ENCODE measurements at places on chromosomes 5 and 9.

DNA sequence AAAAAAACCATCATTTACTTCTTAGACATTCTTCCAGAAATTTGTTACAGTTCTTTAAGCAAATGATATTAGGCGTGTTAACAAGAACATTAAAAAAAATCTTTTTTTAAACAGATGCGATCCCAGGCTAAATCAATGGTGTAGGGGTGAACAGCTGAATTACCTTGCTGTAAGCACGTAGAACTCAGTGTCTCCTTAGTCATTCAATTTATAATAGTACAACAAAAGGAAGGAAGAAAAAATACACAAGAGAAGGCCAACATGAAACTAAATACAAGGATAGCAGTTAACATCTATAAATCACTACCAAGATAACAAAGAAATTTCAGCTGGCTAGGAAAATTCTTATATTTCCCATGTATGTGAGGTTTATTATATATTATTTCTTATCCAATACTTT lies 35.4 kb downstream of the AGXT2 start:
- no peak for DNase-seq

DNA sequence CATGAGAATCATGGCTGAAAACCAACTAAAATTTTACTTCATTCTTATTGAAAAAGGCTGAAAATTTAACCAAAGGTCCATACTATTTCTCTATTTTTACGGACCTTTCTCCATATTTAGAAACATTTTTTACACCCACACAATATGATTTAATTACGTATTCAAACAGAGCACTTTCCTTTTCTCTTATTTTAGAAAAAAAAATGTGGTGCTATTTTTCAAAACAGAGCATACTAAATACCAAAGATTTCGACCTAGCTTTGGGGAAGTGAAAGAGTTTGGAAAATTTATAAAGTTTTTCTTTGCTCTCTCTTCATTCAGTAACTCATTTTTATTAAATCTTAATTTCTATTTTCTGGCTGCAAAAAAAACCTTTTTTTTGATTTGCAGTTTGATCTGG lies 38.1 kb downstream of the RNF145 start:
- DNase-seq, result no peak

DNA sequence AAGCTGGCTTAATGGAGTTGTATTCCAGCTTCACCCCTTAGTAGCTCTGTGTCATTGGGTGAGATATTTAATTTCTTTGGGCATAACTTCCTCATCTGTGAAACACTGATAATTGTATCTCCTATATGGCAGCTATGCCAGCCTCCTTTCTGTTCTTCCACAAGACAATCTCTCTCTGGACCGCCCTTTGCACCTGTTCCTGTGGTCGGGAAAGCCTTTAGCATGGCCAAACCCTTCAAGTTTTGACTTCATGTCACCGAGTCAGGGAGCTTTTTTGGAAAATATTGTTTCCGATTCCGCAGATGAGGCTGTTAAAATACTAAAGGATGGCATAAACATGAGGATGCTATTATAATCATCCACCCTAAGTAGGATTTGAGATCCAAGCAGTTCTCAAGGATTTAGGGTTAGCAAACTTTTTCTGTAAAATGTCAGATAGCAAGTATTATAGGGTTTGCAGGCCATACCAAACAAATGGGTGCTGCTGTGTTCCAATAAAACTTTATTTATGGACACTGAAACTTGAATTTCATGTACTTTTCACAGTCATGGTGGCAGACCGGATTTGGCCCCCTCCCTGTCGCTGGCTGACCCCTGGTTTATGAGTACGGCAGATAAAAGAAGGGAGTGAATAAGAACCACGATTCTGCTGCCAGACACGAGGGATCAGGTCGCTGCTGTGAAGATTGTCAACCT lies 695 bp upstream of the NDFIP1 start:
- DNase-seq, result no peak

GRCh38 chr9:32265037-32265436 lies 119.4 kb upstream of the ACO1 start:
- no peak for DNase-seq

GRCh38 chr5:57167201-57167600 lies 6.7 kb upstream of the GPBP1 start:
- no peak for DNase-seq

DNA sequence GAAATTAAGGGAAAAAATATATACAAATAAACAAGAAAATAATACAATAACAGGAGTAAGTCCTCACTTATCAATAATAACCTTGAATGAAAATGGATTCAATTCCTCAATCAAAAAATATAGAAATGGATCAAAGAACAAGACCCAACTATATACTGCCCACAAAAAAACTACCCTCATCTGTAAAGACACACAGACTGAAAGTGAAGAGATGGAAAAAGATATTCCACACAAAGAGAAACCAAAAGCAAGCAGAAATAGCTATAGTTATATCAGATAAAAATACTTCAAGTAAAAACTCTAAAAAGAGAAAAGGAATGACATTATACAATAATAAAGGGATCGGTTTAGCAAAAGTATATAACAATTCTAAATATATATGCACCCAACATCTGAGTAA lies 66.5 kb downstream of the KIAA0825 start:
- no peak for DNase-seq

DNA sequence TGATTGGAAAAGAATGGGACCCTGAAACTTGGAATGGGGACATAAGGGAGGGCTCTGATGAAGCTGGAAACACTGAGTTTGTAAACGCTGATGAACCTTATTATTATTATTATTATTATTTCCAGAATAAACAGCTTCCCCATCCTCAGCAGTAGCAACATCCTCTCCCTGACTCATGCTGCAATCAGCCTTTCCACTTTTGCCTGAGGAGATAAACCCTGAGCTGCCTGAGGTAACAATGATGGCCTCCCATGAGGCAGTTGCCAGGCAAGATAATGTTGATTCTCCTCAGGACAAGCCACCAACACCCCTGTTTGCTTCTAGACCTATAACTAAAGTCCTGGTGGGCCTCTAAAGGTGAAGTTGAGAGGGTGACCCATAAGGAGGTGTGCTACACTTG lies 139.2 kb upstream of the ATP10B start:
- DNase-seq, result no peak

DNA sequence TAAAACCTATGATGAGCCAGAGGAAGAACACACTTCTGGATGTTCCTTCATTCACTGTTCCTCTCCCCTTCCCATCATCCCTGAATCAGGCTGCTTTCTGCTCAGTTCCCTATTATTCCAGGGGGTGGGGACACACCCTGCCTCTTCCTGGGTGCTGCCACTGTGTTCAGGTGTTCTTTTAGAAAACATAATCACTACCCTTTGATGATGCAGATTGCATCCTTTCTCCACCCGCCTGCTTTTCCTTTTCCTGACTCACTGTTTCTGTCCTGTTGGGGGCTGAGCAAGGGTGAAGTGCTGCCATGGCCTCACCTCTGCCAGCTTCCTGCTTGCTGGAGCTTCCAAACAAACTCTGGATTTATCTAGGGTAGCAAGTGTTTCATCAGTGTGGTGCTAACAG lies 331.9 kb upstream of the GRIA1 start:
- DNase-seq, result no peak

DNA sequence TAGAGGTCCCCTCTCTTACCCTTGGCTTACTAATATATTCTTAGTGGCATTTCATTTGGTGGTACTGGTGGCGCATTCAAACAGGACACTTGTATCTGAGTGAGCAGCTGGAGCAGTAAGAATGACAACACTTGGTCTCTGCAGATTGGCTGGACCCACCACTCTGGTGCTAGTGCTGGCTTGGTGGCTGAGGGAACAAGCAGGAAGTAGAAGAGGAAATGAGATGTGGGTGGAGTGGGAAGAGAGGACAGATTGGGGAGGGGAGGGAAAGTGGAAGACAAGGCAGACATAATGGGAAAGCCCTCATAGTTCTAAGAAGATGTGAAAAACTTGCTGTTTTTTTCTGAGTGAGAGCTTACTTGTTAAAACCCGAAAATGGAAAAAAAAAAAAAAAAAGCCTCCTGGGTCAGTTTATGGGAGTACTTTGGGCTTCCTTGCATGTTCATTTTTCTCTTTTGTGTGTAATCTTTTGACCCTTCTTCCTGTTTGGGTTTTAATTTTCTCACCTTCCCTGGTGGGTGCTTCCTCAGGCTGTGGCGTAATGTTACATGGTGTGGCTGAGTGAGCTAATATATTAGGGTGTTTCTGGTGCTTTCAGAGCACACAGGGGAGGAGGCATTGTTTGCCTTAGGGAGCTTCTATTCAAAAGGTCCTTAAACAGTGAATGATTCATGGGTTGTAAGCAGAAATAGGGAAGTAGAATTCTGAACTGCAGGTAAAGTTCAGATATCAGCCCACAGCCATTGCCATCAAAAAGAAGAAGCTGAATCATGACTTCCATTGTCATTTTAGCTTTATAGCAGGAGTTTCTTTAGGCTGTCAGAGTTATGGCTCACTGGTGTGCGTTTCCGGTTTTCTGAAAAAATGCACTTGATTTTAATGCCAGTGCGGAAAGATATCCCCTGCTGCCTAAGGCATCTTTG lies 52.3 kb downstream of the TLE4 start:
- DNase-seq, result no peak

Data from activated CD4-positive, CD25-positive, alpha-beta regulatory T cell (primary cell).